Thoracic aorta (tissue), 2 donors: ENCODE measurements at places on chromosomes 4 and X. TPM values are rescaled to one million over a fixed set of nuclear protein-coding genes. Genes with fewer than 3 reads are reported as not detected.

Gene KIF4A
- 1.7 TPM for total RNA-seq

Gene VCX2
- not detected for total RNA-seq

Gene TLR3
- 5.7 TPM for total RNA-seq

Gene C1GALT1C1
- total RNA-seq: 30.1 TPM

Gene PDLIM3
- total RNA-seq: 835 TPM

Gene IL15
- 9.3 TPM for total RNA-seq

Gene VBP1
- 15.0 TPM for total RNA-seq

Gene MAGEA10
- total RNA-seq: not detected

Gene C1QTNF7
- 18.2 TPM for total RNA-seq

Gene NWD2
- total RNA-seq: not detected

Gene GAGE12H
- not detected for total RNA-seq

Gene VEGFD
- total RNA-seq: 3.0 TPM

Gene S100G
- not detected for total RNA-seq

Gene XAGE3
- not detected for total RNA-seq

Gene DNAAF6
- not detected for total RNA-seq

Gene HSFX4
- total RNA-seq: not detected

Gene SH2D1A
- total RNA-seq: 0.71 TPM

Gene HSD17B13
- 0.71 TPM for total RNA-seq

Gene CHRDL1
- total RNA-seq: 16.8 TPM

Gene CT47A1
- not detected for total RNA-seq

Gene SPP1
- total RNA-seq: 29.2 TPM

Gene GLRA3
- not detected for total RNA-seq

Gene PLAC1
- total RNA-seq: not detected

Gene ASB12
- not detected for total RNA-seq

Gene ATP1B4
- total RNA-seq: not detected

Gene PPP1R2C
- total RNA-seq: not detected

Gene MAGEC1
- total RNA-seq: not detected

Gene STIM2
- 14.3 TPM for total RNA-seq

Gene BRCC3
- total RNA-seq: 14.2 TPM

Gene ARSJ
- total RNA-seq: 25.0 TPM

Gene ZIC3
- not detected for total RNA-seq

Gene ERCC6L
- 0.41 TPM for total RNA-seq

Gene ADH7
- total RNA-seq: not detected
